Iris pigment epithelial cell (primary cell): ENCODE measurements at places on chromosomes 7 and 10.

GRCh38 chr10:73609116-73609515 is 18.0 kb upstream of the USP54 start:
- no peak for DNase-seq

DNA sequence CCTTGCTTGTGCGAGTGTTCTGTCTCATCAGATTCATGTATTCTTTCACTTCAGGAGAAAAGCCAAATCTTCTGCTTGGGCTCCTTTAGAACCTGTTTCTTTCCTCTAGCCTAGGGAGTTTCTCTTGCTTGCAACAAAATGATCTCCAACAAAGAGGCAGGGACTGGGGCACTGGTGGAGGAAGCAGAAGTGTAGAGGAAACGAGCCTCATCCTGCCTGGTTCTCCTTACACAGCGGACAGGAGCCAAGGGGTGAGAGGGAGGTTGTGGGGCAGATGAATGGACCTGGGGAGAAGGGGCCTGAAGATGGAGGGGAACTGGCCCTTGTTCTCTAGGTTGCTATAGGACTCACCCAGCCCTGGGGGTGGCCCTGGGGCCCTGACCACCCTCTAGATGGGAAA is 141.1 kb downstream of the PKD1L1 start:
- no peak for DNase-seq

GRCh38 chr7:147833557-147833956 is 757.0 kb upstream of the C7orf33 start:
- no peak for DNase-seq

DNA sequence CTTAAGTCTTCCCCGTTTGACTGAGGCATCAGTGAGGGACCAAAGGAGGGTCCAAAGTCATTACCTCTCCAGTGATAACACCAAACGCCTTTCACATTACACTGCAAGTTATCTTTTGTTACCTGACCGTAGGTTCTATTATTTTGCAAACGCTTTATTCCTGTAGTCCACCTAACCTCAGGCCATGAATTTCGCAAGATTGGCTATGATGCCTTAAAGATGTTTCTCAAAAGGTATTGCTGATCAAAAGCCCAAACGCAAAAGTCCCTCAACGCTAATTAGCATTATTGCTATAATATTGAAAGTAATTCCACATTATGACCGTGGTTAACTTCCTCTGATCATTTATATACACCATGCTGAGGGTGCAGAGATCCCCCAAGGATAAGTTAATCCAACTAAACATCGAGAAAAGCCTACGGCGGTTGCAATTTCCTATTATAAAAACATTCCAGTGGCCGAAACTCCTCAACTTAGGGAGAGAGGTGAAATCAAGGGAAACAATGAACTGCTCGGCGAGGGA is 649 bp downstream of the DNA2 start:
- DNase-seq, result no peak

DNA sequence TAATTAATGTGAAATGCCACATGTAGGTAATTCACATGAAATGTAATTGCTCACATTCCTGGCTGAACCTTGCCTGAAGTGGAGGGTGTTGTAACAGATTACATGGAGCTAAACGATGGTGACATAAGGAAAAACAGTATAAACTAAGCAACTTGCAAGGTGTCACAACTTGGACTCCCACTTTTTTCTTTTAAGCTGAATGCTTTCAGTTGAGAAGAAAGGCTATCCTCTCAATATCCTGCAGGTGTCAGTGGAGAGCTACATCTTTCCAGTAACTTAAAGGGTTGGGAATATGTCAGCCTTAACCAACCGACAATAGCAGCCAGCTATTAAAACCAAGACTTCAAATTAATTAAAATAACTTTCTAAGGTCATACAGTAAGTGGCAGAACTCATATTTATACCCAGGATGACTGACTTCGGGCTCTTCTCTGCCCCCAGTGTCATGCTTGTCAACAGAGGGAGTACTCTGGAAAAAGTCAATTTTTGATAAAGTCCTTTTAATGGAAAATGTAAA is 33.7 kb downstream of the NRBF2 start:
- DNase-seq, result peak; percentile 84

DNA sequence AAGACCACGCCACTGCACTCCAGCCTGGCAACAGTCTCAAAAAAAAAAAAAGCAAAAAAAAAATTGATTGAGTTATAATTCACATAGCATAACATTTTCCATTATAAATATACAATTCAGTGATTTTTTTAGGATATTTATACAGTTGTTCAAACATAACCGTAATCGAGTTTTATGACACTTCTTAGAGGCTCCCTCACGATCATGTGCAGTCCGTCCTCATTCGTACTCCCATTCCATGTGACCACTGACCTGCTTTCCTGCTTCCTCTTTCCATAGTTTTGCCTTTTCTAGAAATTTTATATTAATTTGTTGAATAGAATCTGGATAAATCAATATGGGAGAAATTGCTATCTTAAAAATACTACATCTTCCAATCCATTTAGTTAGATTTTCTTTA is 45.7 kb downstream of the VTI1A start:
- DNase-seq, result no peak

DNA sequence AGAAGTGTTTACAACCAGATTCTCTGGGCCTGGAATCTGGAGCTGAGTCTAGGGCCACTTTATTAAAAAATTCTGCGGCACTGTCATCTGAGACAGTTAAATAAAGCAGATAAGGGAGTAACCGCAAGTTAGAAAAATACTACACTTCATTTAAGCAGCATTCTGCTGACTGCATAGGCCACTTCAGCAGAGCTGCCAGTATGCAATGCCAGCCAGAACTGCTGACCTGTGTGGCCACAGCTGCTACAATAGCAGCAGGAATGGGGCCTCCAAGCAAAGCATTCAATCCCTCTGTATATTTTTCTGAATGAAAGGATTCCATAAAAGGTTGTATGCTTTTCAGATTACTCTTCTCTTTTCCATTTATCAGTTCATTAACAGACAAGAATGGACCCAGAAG is 136.0 kb downstream of the COL28A1 start:
- peak; percentile 1 for DNase-seq

GRCh38 chr7:155230169-155230593 is 67.5 kb upstream of the INSIG1 start:
- peak; percentile 95 for DNase-seq

DNA sequence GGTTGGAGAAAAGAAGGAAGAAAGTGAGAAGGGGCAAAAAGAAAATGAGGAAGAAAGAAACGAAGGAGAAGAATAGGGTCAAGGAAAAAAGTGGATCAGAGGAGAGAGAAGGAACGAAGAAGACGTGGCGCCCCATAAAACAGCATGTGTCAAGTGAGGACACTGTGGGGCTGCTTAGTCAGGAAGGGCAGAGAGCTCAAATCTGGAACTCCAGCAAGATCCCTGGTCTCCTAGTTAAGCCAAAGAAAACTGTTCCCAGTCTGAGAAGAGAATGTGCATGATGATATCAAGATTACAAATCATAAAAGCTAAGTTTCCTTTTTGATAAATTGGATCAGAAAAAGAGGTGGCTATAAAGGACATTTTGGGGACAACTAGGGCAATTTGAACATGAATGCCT is 33.0 kb downstream of the CREB3L2 start:
- DNase-seq, result no peak
